ENCODE measurements at places on chromosomes 4 and X.
A peak's percentile ranks its signal among the peaks of the same experiment; 100 is the strongest.

DNA sequence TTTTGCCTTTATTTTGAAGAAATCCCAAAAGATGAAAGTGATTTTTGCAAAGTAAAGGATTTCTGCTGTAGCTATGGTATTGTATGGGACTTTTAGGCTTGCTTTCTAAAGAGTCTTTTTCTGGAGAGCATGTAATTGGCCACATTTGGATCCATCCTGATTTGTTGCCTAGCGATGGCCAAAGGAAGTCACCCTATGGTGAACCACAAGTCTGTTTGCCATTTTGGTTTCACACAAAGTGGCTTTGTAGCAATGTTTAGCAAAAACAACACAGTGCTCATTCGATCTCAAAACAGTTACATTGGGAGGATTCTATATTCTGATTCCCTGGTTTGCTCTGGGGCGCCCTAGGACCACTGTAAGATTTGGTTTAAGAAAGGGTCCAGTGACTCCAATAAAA, 44.1 kb upstream of the INTS6L start:
- no peak for DNase-seq

- peak; percentile 76 for DNase-seq
Measured at GRCh38 chrX:154051201-154051810, 31.6 kb upstream of the IRAK1 start.

DNA sequence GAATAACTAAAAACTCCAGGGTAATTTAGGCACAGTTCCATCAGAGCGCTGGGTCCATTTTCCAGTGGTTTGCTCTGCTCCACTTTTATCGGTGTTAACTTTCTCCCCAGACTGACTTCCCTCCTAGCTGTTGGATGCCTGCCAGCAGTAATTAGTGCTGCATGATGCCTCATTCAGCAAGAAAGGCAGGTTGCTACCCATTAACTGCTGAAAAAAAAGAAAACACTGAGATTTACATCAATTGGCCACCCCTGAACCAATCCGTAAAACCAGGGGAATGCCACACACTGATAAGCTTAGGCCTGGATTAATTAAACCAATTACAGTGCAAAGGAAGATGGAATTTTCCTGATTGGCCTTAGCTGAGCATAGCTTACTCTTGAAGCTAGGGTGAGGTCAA, 182.4 kb upstream of the CXXC4 start:
- no peak for DNase-seq

DNA sequence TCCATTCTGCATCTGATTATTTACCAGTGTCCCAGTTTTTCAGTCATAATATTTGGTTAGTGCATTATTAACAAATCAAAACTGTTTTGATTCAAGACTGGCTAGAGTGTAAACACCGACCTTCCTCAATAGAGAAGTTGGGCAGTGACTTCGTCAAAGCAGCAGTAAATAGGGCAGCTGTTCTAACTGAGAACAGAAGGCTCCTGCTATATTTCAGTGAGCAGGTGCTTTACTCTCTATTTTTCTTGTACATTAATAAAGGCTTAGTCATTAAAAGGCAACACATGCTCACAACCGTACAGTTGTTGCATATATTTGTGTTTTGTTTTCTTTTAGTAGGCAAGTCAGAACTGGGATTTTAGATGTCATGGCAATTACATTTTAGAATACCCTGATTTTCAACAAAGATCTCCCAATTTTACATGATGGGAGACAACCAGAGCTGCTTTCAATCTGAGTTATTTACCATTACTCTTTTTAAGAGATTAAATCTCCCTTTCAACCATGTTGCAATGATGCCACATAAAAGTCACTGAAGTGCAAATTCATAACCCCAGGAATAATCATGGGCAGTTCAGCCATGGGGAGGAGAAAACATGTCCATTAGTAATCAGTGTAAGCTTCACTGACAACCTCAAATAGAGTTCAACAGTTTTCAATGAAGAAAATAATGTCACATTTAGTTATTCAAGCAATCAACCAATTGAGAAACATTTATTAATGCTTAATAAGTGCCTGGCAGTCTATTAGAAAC, 233.3 kb downstream of the NDST4 start:
- no peak for DNase-seq

- no peak for DNase-seq
Measured at GRCh38 chr4:24794480-24794879, 893 bp upstream of the SOD3 start.

- DNase-seq = no peak
Measured at GRCh38 chrX:23884427-23885024, 23.2 kb downstream of the APOO start.

DNA sequence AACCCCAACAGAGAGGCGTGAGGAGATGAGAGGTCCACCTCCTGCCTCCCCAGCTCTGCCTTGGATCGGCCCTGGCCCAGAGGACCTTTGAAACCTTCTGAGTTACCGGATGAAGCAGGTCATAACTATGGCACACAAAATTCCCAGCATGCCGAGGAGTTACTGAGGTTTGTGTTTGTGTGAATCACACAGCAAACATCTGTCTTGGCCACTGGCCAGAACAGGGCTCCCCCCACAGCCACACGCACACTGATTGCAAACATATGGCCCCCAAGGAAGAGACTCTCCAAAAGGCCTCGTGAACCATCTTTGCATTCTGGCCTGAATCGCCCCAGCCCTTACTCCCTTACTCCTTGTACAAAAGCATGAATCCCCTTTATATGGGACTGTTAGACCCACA, 18.9 kb downstream of the RPS4X start:
- no peak for DNase-seq

GRCh38 chrX:9525511-9526248, 60.8 kb downstream of the TBL1X start:
- DNase-seq = no peak

GRCh38 chr4:24743927-24744326, 51.4 kb upstream of the SOD3 start:
- DNase-seq = no peak

- DNase-seq = no peak
Measured at GRCh38 chr4:147370473-147370872, 110.4 kb upstream of the EDNRA start.

- DNase-seq = no peak
Measured at GRCh38 chrX:47683829-47684205, 24.8 kb upstream of the UXT start.

- peak; percentile 9 for DNase-seq
Measured at GRCh38 chr4:100907465-100908454, 389.9 kb upstream of the EMCN start.

DNA sequence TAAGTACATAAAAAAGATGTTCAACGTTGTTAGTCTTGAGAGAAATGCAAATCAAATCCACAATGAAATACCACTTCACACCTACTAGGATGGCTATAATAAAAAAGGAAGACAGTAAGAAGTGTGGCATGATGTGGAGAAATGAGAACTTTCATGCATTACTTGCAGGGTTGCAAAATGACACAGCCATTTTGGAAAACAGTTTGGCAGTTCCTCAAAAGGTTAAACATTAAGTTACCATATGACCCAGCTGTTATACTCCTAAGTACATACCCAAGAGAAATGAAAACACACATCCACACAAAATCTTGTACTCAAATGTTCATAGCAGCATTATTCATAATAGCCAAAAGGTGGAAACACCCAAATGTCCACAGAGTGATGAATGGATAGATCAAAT, 25.8 kb upstream of the LIMCH1 start:
- peak; percentile 2 for DNase-seq

GRCh38 chr4:99436976-99437722, 2.0 kb upstream of the ADH7 start:
- no peak for DNase-seq

- DNase-seq = no peak
Measured at GRCh38 chr4:84631573-84631972, 48.6 kb downstream of the CDS1 start.

DNA sequence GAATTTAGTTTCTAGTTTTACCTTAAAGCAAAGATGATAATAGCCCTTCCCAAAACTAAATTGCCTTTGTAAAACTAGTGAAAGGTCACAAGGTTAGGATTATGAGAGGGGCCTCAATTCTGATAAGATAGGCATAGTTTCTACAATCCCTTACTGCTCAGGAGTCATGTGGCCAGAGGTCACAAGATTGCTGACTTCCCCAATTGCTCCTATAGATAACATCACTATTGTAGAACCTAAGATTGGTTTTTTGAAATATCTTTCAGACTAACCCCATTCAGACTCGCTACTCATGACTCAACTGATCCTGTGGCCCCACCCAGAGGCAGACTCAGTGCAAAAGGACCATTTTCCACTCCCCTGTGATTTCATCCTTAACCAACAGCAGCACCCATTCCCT, 70.3 kb downstream of the SCD5 start:
- DNase-seq = no peak

- no peak for DNase-seq
Measured at GRCh38 chr4:14650127-14650526, 352.2 kb upstream of the CPEB2 start.

GRCh38 chr4:8538076-8538702, 42.0 kb upstream of the GPR78 start:
- no peak for DNase-seq

DNA sequence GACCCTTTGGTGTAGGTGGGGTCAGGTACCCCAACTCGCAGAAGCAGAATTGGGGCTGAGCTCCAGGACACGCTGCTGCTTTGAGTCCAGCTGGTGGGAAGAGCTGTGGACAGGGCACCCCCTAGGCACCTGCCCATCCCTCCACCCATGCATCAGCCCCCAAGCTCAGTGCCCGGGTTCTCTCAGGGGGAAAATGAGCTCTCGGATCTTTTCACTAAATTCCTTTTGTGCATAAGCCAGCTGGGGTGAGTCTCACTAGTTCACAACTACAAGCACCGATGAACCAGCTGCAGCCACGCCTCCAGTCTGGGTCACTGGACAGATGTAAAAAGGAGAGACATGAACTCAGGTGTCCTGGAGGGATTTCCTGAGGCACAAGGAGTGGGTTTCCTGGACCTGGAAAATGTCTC, 286.8 kb downstream of the CRLF2 start:
- no peak for DNase-seq

- DNase-seq = no peak
Measured at GRCh38 chr4:148067301-148067916, 335.5 kb downstream of the ARHGAP10 start.

GRCh38 chr4:77147079-77147782, 9.8 kb upstream of the CCNG2 start:
- no peak for DNase-seq

GRCh38 chrX:38798956-38799355, 2.3 kb upstream of the MID1IP1 start:
- DNase-seq = no peak

- DNase-seq = no peak
Measured at GRCh38 chr4:113955411-113955810, 24.0 kb downstream of the ARSJ start.

DNA sequence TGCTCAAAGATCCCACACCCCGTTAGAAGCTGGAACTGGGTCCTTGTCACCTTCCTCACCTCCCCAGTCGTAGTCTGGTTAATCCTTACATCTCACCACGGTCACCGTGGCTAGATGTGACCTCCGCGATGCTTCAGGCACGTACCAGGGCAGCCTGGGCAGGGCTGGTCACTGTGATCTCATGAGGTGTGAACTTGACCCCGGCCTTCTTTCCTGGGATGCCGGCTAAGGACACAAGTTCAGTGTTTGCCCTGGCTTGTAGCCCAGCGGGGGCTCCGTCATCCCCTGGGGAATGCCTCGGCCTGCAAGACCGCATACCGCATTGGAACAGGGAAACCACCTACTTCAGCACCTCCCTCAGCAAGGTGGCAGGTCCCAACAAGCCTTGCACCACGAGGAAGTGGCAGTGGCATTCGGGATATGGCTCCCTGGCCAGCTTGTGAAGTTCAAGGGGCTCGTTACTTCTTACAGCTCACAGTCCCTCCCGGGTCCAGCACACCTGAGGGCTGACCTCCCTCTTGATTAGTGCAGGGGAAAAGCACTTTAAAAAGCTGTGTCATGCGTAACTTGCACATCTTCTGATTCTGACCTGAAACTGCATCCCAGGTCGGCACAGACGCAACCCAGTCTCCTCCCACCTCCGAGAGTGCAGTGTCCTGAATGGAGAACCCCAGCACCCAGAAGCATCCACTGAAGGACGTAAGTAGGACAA, 25.9 kb downstream of the NOP14 start:
- DNase-seq = peak; percentile 34

DNA sequence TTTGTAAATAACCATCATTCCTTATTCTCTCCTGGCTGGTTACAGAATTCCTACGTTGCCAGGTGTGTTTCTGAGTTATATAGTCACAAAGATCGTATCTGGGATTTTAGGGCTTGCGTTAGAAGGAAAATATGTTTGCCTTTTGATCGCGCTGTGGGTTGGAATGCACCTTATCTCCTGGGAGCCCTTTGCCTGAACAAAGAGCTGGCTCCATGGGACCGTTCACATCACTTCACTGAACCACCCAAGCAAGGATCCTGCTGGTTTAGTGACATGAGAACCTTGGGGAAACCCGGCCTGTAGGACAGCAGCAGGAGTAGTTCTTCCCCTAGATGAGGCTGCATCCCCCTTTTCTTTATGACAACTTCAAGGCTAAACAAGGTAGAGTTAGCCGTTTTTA, 51.6 kb downstream of the RS1 start:
- DNase-seq = no peak

Data from CD4-positive, alpha-beta T cell treated with Interleukin-10 for 1 hour (primary cell).